Sigmoid colon (tissue), 7 donors: ENCODE measurements at places on chromosomes 4 and X. TPM values are rescaled to one million over a fixed set of nuclear protein-coding genes. Genes with fewer than 3 reads are reported as not detected.

DNA sequence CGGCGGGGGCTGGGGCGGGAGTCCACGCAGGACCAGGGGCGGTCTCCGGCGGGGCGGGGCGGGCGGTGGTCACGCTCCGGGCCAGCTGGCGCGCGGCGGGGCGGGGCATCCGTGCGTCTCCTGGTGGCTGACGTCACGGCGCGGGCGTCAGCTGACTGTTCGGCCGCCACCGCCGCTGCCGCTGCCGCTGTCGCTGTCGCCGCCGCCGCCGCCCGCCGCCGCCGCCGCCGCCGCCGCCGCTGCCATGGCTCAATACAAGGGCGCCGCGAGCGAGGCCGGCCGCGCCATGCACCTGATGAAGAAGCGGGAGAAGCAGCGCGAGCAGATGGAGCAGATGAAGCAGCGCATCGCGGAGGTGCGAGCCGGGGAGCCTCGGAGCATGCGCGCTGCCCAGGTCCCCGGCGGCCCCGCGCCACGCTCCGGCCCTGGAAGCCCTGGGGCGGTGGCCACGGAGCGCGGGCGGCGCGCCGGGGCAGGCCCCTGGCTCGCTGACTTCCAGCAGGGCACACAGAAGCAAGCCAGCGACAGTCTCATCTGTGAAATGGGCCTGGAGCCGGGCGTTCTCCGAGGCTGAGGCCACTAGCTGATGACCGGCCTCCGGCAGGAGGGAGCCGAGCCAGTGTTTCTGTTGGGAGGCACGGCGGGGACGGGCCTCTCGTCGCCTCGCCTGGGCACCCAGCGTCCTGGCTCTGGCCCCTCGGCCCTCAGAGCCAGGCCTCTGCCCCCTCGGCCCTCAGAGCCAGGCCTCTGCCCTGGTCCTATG lies at the start of gene FAM50A:
Gene FAM50A (plus strand): TSS at position 150 of the 763 bp plus-strand sequence. CDS start 95 bp downstream, at position 245.
- H3K4me3 ChIP-seq: peak within 1 kb of the TSS; percentile 62
- H3K4me1 ChIP-seq: peaks cover 30% of the 10 kb centered on the region
- H3K27me3 ChIP-seq: no peaks in the 10 kb centered on the region
- H3K27ac ChIP-seq: peak within 1 kb of the TSS; percentile 88

GRCh38 chr4:25154594-25155265 lies 5.5 kb downstream of the SEPSECS start:
- no peak overlapping the region for H3K4me3 ChIP-seq
- H3K36me3 ChIP-seq: no peaks in the 10 kb centered on the region
- H3K27me3 ChIP-seq: no peaks in the 10 kb centered on the region
- no peak overlapping the region for H3K27ac ChIP-seq
- no peaks in the 10 kb centered on the region for H3K4me1 ChIP-seq

DNA sequence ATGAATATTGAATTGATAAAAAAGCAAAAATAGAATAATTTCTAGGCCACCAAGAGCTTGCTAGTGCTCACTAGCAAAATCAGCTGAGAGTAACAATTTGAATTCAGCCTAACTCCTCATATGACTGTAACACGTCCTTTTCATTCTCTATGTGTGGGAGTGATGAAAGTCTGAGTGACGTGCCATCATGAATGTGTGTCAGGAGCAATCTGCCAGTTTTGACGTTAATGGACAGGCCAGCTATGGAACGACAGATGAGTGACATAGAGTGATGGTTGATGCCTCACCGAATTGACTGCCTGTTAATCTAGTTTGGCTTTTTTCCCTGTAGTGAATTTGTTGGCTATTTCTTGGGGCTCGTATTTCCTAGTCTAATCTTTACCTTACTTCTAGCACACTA lies 200.7 kb downstream of the TLL1 start:
- H3K27ac ChIP-seq: no peak overlapping the region
- no peaks in the 10 kb centered on the region for H3K27me3 ChIP-seq
- H3K4me3 ChIP-seq: no peak overlapping the region
- no peaks in the 10 kb centered on the region for H3K4me1 ChIP-seq

DNA sequence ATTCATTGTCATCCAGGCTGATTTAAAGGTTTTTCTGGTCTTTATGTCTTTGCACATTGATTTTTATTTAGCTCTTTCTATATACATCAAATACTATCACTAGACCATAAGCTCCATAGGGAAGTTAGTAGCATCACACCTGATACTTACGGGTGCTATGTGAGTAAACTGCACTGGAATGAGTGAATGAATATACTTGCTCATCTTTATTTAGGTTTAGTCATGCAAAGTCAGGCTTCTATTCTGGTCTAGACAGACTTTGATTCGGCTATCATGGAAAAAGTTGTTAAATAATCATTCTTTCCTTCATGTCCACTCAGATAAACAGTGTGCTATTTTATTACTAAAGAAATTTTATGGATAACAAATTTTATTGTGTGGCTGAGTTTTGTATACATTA lies 457.8 kb upstream of the PCDH7 start:
- no peak for DNase-seq
- H3K4me3 ChIP-seq: no peak overlapping the region
- H3K27me3 ChIP-seq: no peaks in the 10 kb centered on the region
- no peaks in the 10 kb centered on the region for H3K36me3 ChIP-seq

DNA sequence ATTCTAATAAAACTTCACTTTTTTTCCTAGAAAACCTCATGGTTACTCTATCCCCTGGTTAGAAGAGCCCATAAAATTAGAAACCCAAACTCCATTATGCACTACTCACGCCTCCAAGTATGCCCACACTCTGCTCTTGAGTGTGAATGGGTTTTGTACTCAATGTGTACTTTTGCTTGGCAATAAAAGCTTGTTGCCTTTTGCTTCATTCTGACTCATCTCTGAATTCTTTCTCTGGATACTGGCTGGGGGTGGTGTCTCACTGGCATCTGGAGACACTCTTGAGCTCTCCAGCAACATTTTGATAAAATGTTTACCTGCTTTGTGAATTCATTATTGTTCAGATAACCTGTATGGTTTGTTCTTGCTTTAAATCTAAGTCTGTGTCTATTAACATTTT lies 963.3 kb downstream of the TRAM1L1 start:
- no peak overlapping the region for H3K4me3 ChIP-seq
- H3K36me3 ChIP-seq: no peaks in the 10 kb centered on the region
- no peaks in the 10 kb centered on the region for H3K4me1 ChIP-seq
- H3K27ac ChIP-seq: no peak overlapping the region
- no peak for DNase-seq

DNA sequence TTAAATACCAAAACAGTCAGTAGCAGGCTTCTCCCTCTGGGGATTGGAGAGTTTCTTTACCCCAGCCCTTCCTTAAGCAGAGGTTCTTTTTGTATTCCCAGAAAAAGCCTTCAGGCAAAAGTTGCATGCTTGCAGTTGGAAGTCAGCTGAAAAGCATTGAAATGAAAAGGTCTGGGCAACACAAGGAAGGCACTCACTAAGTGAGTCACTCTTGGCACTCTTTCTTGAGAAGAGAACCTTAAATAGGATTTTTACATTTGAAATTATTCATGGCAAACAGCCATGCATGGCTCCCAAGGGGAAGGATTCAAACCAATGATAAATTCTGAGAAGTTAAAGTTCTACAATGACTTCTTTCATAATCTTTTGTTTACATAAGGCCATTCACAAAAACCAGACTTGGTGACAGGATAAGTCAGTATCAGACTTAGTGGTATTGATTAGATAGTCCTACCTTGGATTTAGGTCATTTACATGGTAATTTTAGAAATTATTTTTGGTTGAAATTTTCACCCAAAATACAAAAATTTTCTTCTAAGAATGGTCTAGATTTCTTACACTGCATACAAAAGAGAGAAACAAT lies 2068.9 kb downstream of the PCDH7 start:
- H3K4me1 ChIP-seq: no peaks in the 10 kb centered on the region
- H3K27ac ChIP-seq: no peak overlapping the region
- no peak overlapping the region for H3K4me3 ChIP-seq
- no peaks in the 10 kb centered on the region for H3K27me3 ChIP-seq

DNA sequence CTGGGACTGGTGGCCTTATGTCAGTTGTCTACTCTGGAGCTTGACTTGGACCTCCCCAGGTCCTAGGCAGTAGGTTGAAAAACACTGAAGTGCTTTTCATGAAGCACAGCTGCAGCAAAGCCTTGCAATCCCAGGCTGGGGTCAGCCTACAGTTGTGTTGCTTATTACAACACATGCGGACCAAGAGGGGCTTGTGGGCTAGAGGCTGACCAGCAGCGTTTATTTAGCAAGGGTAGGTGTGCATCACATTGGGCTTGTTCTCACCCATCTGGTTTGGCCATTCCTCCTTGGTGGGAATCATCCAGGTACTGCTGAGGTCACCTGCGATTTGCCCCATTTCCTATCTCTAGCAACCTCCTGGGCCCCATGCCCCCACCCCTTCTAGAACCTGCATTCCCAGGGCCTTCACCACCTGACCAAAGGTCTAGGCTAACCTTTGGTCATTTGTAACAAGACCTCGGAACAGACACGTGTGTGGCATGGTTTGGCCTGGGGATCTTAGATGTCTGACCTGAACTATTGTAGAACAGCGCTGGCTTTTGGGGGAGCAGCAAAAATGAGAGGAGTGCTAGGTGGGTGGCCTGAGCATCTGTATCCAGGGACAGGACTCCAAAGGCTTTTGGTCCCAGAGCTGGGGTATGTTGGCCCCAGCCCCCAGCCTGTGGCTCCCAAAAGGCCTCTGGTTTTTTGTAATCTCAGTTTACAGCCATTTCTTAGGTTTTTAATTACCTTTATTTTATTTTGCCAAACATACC lies 3.0 kb downstream of the RPL10 start:
- H3K36me3 ChIP-seq: peaks cover 22% of the 10 kb centered on the region
- no peak for DNase-seq
- no peak overlapping the region for H3K4me3 ChIP-seq
- H3K4me1 ChIP-seq: peaks cover 13% of the 10 kb centered on the region
- H3K27ac ChIP-seq: no peak overlapping the region

- H3K36me3 ChIP-seq: no peaks in the 10 kb centered on the region
- H3K27me3 ChIP-seq: no peaks in the 10 kb centered on the region
- no peak overlapping the region for H3K4me3 ChIP-seq
- no peak for DNase-seq
These were observed 23.2 kb downstream of the NAF1 start for GRCh38 chr4:163143532-163143931.

DNA sequence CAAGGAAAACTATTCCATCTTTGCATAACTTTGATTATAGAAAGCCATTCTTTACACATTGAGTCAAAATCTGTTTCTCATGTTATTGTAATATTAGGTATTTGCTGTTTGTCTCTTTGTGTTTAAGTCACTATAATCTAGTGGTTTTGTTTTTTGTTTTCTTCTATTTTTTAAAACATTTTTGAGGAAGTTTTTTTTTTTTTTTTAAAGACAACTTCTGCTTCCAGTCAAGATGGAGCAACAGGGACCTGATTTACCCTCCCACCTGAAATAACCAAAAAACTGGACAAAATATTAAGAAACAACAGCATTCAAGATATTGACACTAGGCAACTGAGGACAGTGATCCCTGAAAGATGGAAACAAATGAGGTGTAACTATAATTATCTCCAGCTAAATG lies 18.4 kb upstream of the NSUN7 start:
- DNase-seq: no peak
- H3K4me1 ChIP-seq: no peaks in the 10 kb centered on the region
- no peaks in the 10 kb centered on the region for H3K36me3 ChIP-seq
- H3K4me3 ChIP-seq: no peak overlapping the region
- H3K27ac ChIP-seq: peak overlapping the region; percentile 43

GRCh38 chr4:155953151-155954117 lies at the start of gene CTSO:
Gene CTSO, minus strand, starts transcription at chr4:155953866. Its CDS starts 19 bp downstream, at chr4:155953847.
- peaks cover 22% of the 10 kb centered on the region for H3K4me1 ChIP-seq
- DNase-seq: peak; percentile 88
- peak within 1 kb of the TSS; percentile 98 for H3K27ac ChIP-seq
- peak within 1 kb of the TSS; percentile 90 for H3K4me3 ChIP-seq
- no peaks in the 10 kb centered on the region for H3K27me3 ChIP-seq
- no peaks in the 10 kb centered on the region for H3K36me3 ChIP-seq

- H3K27me3 ChIP-seq: no peaks in the 10 kb centered on the region
- H3K36me3 ChIP-seq: no peaks in the 10 kb centered on the region
- DNase-seq: peak; percentile 90
- H3K27ac ChIP-seq: peak within 1 kb of the TSS; percentile 94
These were observed at the start of gene FGF2 for GRCh38 chr4:122826553-122827257. Gene FGF2, plus strand, starts transcription at chr4:122826831. Its CDS starts 344 bp downstream, at chr4:122827175.

DNA sequence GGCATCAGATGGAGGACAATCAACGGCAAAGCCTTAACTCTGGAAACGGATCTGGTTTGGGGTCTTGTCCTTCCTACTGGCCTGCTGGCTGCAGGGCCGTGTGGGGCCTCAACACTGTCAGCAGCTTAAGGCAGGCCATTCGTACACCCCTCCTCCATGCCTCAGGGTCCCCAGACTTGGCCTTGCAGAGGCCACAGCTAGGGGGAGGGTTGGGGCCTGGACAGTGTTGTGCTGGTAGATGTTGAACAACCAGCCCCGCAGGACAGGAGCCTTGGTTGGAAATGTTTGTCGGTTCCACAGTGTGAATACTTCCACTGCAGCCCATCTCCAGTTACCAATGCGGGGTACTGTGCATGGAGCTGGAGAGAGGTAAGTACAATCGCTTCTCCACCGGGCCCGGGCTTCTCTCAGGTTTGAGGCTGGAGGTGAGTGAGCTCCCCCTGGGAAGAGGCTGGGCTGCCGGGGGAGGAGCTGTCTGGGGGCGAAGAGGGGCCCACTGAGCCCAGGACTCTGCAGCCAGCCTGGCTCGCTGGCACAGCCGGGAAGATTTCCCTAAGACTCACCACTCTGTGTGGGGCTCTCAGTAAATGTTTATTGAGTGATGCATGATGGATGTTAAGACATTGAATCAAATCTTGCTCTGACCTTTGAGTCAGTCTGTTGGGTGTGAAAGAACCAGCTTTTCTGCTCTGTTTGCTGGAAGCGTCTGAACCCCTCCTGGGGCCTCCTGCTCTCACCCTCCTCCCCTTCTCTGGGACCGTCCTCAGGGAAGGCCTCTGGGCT lies 19.7 kb upstream of the GPR78 start:
- H3K4me3 ChIP-seq: no peak overlapping the region
- no peaks in the 10 kb centered on the region for H3K4me1 ChIP-seq
- no peaks in the 10 kb centered on the region for H3K36me3 ChIP-seq
- DNase-seq: no peak
- H3K27ac ChIP-seq: no peak overlapping the region

DNA sequence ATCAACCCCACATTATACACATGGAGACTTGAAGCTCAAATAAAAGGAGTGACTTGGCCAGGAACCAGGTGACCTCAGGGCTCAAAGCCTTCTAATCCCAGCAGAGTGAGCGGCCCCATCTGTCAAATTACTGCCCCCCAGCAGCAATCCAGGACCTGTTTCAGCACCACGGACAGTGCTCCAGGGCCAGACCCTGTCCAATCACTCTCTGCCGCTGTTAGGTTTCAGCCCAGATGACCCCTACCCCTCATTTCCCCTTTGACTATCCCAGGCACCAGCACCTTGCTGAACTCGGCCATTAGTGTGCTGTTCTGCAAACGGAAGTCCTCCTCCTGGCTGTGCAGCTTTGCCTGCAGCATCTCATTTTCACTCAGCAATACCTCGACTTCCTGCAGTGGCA lies 5.1 kb downstream of the GRIPAP1 start:
- H3K27ac ChIP-seq: no peak overlapping the region
- H3K36me3 ChIP-seq: peaks cover 3% of the 10 kb centered on the region
- H3K4me3 ChIP-seq: no peak overlapping the region
- no peak for DNase-seq
- H3K27me3 ChIP-seq: no peaks in the 10 kb centered on the region

The TCEAL9 gene
- 81.1 TPM for total RNA-seq

The HSD17B13 gene
- total RNA-seq: 0.71 TPM

The PNMA5 gene
- not detected for total RNA-seq

The MUC7 gene
- not detected for total RNA-seq
